Stimulated activated naive CD4-positive, alpha-beta T cell treated with Interleukin-2 at 50 U/mL for 16 hours (primary cell): ENCODE measurements at places on chromosomes 12 and 14.

DNA sequence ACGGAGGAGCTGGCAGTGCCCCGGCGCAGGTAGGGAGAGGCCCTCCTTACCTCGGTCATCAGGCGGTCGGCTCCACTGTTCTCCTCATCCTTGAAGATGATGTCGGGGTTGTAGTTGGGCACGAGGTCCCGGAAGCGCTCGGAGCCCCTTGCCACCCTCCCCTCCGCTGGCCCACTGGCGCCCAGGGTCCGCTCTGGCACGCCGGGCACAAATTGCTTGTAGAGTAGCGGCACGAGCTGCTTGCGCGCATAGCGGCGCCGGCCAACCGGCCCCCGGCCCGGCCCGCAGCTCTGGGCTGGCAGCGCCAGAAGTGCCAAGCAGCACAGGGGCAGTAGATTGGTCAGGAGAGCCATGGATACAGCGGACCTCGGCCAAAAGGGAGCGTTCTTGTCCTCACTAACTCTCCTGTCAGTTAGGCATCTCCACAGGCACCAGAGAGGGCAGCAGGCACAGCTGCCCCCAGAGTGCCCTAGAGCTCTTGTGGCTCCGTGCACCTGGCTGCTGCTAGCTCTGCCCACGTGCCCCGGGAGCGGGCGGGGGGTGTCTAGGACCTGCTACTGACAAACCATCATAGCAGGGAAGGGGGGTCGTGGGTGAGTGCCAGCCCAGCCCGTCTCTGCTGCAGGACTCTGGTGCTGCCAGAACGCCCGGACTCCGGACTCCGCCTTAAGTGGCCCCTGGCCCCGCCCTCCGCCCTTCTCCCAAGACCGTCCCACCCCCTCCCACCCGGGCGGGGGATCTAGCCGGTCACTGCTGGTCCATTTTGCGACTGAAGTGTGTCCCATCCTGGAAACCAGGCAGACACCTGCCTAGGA, at the start of gene DHH:
DHH (minus strand) TSS at position 642 of the 815 bp plus-strand sequence; CDS start at position 353, 289 bp downstream.
- no peak for DNase-seq

DNA sequence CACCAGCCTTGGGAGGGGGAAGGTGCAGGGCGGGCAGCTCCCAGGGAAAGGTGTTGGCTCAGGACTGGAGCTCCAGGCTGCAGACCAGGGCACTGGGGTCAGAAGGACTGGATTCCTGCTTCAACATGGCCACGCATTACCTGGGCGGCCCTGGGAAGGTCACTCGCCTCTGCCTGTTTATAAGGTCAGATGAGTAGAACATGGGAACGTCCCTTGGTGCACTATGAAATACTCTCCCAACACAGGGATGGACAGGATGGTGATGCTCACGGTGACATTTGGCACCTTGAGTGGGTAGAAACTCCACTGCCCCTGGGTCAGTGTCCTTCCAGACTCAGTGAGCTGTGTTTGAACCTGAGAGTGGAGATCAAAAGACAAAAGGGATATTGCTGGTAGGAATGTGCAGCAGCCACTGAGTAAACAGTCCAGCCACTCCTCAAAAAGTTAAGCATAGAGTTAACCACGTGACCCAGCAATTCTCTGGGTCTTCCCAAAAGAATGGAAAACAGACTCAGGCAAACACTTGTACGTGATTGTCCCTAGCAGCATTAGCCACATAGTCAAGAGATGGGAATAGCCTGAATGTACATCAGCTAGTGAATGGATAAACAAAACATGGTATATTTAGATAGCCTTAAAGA, 9.1 kb upstream of the BDKRB2 start:
- no peak for DNase-seq

GRCh38 chr12:47731723-47732122, 6.4 kb upstream of the ENDOU start:
- no peak for DNase-seq

DNA sequence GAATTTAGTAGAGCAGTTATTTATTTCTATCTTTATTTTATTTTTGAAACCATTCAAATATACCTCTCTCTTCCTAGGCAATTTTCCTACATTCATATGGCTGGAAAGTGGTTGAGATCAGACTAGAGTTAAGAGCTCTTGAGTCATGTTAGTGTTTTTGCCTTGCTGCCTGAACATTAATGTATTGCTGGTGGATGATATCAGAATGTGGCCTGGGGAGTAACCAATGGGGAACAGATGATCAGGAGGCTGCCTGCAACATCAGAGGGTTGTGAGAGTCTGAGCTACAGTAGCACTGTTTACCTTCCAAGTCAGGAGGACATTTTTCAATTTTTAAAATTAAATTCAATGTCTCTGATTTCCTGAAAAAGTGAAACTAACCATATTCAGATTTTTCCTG, 166.3 kb upstream of the TRHDE start:
- DNase-seq, result no peak

DNA sequence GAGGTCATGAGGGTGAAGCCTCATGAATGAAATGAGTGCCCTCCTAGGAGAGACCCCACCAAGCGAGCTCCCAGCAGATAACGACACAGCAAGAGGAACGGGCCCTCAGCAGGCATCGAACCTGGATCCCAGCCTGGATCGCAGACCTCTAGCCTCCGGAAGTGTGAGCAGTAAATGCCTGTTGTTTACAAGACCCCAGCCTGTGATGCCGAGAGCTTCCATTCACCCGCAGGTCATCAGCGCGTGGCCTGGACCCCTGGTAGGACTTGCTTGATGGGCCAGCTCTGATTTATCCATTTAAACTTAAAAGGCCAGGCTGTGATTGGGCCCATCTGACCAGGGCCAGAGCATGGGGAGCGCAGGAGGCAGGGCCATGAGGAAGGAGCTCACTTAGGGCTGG, 7.0 kb downstream of the TMEM179 start:
- DNase-seq, result no peak

DNA sequence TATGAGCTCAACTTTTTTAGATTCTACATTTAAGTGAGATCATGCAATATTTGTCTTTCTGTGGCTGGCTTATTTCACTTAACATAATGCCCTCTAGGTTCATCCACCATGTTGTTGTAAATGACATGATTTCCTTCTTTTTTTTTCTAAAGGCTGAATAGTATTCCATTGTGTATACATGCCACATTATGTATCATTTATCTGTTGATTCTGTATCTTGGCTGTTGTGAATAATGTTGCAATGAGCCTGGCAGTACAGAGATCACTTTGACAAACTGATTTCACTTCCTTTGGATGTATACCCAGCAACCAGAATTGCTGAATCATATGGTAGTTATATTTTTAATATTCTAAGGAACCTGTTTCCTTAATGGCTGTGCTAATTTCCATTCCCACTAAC, 19.1 kb downstream of the FBXW8 start:
- DNase-seq, result no peak

DNA sequence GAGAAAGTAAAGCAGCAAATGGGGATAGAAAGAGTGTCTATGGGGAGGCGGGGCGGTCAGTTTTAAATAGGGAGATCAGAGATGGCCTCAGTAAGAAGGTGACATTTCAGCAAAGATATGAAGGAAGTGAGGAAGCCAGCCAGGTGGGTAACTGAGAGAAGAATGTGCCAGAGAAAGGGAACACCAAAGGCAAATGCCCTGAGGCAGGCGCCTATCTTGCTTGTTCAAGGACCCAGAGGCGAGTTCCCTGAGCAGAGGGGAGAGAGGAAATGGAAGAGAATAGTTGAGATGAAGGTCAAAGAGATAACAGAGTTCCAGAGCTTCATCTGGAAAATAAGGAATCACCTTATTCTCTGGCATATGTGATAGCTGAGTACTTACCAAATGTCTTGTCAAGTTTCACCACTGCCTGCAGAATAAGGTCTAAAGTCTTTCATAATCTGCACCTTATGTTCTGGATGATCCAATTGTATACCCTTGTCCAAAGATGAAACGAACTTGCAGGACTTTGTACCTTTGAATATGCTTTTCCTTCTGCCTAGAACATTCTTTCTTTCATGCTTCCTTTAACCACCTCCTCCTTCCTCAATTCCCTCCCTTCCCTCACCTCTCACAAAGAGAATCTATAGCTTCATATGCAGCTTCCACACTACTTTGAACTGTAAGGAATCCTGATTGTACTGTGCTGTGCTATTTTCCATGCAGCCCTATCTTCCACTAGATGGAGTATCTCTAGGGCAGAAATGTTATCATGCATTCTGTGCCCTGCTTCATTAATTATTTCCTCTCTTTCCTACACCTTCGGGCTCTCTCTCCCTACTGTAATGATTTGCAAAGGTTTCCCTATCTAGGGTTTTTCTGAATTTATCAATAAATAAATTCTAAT, 38.5 kb downstream of the GNPTAB start:
- no peak for DNase-seq

DNA sequence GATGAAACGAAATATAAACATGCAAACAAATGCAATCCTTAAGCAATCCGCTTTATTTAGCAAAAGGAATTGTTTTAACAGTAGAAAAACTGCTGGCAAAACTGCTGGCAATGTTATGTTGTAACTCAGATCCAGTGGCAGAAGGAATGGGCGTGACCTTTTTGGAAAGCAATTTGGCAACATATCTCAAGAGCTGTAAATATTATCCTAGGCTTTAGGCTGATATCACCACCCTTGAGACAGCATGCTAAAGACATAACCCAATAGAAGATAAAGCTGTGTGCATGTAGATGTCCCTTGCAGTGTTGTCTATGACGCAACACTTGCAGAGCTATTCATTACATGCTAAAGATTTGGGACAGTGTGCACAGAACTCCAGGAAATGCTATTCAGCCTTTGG, 138.5 kb downstream of the DICER1 start:
- DNase-seq, result no peak

GRCh38 chr12:117309276-117309925, 52.0 kb downstream of the NOS1 start:
- no peak for DNase-seq

- DNase-seq, result no peak
Measured at GRCh38 chr14:52369305-52369801, 55.2 kb downstream of the PTGER2 start.

DNA sequence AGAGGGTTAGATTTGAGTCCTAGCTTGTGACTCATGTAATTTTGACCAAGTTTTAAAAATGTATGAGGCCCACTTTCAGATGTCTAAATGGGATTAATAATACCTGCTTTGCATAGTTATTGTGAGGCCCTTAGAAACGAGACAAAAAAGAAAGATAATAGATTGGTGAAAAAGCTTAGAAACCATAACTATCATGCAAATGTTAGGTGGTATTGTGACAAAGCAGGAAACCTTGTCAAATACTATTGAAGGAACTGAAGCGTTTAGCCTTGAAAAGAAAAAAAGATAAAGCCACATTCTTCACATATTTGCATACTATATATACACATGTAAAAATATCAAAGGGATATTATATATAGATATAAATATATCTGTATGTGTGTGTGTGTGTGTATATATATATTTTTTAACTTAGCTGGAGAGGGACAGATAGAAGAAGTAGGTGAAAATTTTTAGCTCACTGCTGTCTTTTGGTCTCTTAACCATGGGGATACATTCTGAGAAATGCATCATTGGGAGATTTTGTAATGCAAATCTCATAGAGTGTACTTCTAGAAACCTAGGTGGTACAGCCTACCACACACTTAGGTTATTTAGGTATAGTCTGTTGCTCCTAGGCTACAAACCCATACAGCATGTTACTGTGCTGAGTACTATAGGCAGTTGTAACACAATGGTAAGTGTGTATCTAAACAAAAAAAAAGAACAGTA, 270.3 kb downstream of the CCDC91 start:
- DNase-seq, result no peak

DNA sequence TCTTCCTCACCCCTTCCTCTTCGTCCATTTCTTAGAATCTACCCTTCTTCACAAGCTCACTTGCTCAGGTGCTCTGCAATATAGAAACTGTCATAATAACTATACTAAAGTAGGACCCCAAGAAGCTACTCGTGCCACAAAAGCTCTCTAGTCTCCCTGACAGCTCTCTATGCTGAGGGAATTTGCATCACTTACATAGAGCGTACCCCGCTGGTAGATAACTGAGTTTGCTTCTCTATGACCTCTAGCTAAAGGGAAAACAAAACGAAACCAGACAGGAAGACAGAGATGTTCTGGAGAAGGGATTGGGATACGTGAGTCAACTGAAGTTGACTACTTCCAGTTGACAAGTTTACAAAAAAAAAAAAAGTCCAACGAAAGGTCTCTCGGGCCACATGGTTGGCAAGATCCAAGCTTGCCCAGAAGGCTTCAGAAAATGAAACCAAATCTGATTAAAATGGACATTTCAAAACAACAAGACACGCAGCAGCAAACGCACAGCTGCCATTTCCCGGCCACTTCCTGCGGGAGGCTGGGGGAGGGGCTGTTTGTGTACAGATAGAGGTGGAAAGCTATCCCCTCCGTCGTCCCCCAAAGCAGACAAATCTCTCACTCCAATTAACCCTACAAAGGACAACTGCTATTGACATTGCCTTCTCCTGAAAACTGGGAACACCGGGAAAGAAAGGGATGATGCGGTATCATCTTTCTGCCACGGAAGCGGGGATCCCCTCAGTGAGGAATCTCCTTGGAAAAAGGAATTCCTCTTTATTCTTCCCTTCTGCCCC, 1.3 kb downstream of the BAZ2A start:
- peak; percentile 56 for DNase-seq

DNA sequence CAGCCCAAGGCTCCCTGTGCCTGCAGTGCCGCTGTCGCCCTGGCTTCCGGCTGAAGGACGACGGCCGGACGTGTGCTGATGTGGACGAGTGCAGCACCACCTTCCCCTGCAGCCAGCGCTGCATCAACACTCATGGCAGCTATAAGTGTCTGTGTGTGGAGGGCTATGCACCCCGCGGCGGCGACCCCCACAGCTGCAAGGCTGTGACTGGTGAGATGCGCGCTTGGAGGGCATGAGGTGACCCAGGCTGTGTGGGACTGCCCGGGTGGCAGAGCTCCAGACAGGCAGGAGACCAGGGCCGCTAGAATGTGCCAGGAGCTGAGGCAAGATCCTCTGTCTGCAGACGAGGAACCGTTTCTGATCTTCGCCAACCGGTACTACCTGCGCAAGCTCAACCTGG, 19.6 kb upstream of the NXPH4 start:
- DNase-seq, result no peak

DNA sequence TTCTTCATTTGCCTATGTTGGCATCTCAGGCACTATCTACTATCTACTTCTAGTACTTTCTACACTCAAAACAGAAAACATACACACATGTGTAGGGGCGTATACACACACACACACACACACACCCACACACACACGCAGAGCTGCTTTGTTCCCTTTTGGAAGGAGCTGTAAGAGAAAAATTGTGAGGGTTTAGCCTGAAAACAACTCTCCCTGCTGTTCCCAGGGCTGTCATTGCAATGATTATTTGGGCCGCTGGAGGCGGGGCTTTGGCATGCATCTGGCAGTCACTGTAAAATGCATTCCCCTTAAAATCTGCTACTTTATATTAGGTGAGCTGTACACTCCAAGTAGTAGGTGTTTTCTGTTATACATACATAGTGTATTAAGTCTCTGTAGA, 29.1 kb upstream of the SLC38A2 start:
- no peak for DNase-seq

- DNase-seq, result no peak
Measured at GRCh38 chr12:77401064-77401769, 335.8 kb upstream of the E2F7 start.
